ENCODE measurements at places on chromosomes 7 and 10. TPM values are rescaled to one million over a fixed set of nuclear protein-coding genes. Genes with fewer than 3 reads are reported as not detected.

Gene MUC3A
- polyA plus RNA-seq, result 0.12 TPM

Gene LRRC18
- not detected for polyA plus RNA-seq

Gene TIMM23
- polyA plus RNA-seq, result 70.9 TPM

Gene POU6F2
- polyA plus RNA-seq, result 2.1 TPM

Gene PHYHIPL
- 67.6 TPM for polyA plus RNA-seq

Gene RBM28
- polyA plus RNA-seq, result 12.6 TPM

Gene MEOX2
- not detected for polyA plus RNA-seq

Gene GIMAP2
- 0.68 TPM for polyA plus RNA-seq

Gene SKIDA1
- polyA plus RNA-seq, result 0.46 TPM

Gene PTN
- 169 TPM for polyA plus RNA-seq
